MM.1S (cell line): ENCODE measurements at places on chromosomes 7 and 10.

DNA sequence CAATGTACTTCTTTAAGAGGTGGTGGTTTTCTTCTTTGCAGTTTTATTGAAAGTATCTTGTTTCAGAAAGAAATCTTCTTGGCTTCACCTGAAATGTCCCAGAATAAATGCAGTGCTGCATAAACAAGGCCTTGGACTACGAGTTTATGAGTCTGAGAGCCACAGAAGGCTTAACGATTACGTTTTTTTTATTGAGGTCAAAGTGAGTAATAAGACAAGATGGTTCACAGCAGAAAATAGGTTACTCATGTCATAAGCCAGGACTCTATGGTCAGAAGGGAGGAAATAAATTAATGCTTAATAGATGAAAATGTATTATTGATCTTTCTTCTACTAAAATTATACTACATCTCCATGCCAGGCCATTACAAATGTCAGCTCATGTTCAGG is 13.7 kb upstream of the NPTX2 start:
- H3K27me3 ChIP-seq = no peaks in the 10 kb centered on the region
- H3K4me3 ChIP-seq = no peak overlapping the region
- DNase-seq = no peak
- H3K27ac ChIP-seq = no peak overlapping the region
- no peaks in the 10 kb centered on the region for H3K36me3 ChIP-seq
- H3K4me1 ChIP-seq = no peaks in the 10 kb centered on the region

DNA sequence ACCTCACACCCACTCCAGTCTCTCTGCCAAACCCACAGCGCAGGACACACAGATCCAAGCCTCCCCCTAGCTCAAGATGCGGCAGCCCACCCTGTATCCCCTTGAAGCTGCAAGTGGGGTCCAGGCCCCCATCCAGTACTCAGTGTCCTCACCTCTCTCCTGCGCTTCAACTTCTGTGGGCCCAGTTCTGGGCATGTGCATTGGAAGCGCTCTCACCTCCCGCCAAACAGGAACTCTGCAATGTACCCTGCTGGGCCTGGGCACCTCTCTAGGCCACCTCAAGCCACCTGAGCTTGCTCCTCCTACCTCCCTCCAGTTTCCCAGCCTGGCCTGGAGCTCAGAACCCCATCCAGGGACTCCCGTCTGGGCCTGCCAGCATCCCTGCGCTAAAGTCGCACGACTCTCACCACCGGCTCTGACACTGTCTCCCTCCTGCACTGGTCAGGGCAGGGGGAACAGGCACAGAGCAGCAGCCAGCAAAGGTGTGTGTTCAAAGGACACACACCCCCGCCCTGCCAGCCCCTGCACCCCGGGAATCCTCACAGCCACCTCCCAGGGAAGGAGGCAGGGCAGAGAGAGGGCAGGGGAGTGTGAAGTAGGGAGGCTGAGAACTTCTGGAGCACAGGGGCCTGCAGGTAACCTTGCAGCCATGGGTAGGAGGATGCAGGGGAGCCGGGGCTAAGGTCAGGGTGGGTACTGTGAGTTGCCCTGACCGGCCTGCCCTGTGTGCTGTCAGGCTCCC is 51.7 kb upstream of the MSMB start:
- no peak overlapping the region for H3K4me3 ChIP-seq
- H3K27ac ChIP-seq = no peak overlapping the region
- H3K36me3 ChIP-seq = no peaks in the 10 kb centered on the region

DNA sequence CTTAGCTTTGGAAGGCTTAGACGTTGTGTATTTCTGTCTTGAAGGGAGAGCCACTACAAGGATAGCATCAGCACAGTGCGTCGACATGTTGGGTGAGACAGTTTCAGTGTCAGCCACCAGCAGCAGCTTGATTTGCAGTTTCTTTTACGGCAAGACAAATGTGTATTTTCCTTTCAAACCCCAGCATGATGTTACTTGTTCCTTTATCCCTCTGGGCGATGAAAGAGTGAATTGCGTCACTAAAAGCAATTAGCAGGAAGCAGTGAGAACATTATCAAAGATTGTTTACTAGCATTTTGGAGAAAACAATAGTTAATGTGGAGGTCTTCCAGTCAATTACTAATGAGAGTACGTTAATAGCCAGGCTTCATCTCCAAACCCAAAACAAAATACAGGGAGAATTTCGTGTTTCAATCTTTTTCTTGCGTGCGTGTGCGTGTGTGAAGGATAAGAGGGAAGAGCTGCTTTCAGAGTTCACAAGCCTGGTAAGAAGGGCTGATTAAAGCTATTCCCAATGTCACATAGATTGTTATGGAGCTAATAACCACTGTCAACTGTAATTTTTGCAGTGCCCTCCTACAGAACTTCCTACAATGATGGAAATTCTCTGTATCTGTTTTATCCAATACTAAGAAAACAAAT is 157.1 kb upstream of the AOAH start:
- H3K27ac ChIP-seq = no peak overlapping the region
- no peaks in the 10 kb centered on the region for H3K36me3 ChIP-seq
- no peaks in the 10 kb centered on the region for H3K4me1 ChIP-seq
- H3K4me3 ChIP-seq = no peak overlapping the region

GRCh38 chr10:62726638-62727037 is 77.9 kb upstream of the ADO start:
- H3K36me3 ChIP-seq = no peaks in the 10 kb centered on the region
- H3K4me3 ChIP-seq = no peak overlapping the region
- H3K27ac ChIP-seq = no peak overlapping the region
- no peak for DNase-seq

- DNase-seq = no peak
- no peak overlapping the region for H3K27ac ChIP-seq
- no peaks in the 10 kb centered on the region for H3K36me3 ChIP-seq
- no peak overlapping the region for H3K4me3 ChIP-seq
- H3K27me3 ChIP-seq = no peaks in the 10 kb centered on the region
These were observed 1171.6 kb upstream of the C7orf33 start for GRCh38 chr7:147418966-147419365.

- peaks cover 88% of the 10 kb centered on the region for H3K27me3 ChIP-seq
- no peak for DNase-seq
- no peak within 1 kb of the TSS for H3K4me3 ChIP-seq
- 0 out of 2 replicates have a peak, but pooled peaks cover under 1% of the 10 kb centered on the region for H3K4me1 ChIP-seq
- H3K27ac ChIP-seq = no peak within 1 kb of the TSS
These were observed at the start of gene HOXA9 for GRCh38 chr7:27165089-27165995. Gene HOXA9 (minus strand): TSS chr7:27165537. CDS start chr7:27165457, 80 bp downstream.

GRCh38 chr7:46003896-46004875 is 83.1 kb upstream of the IGFBP3 start:
- peak overlapping the region; percentile 28; the same call in 1 of the 2 replicates for H3K4me3 ChIP-seq
- H3K36me3 ChIP-seq = no peaks in the 10 kb centered on the region
- peak overlapping the region; percentile 90 for H3K27ac ChIP-seq
- H3K4me1 ChIP-seq = peaks cover 38% of the 10 kb centered on the region
- H3K27me3 ChIP-seq = no peaks in the 10 kb centered on the region
- DNase-seq = peak; percentile 80

DNA sequence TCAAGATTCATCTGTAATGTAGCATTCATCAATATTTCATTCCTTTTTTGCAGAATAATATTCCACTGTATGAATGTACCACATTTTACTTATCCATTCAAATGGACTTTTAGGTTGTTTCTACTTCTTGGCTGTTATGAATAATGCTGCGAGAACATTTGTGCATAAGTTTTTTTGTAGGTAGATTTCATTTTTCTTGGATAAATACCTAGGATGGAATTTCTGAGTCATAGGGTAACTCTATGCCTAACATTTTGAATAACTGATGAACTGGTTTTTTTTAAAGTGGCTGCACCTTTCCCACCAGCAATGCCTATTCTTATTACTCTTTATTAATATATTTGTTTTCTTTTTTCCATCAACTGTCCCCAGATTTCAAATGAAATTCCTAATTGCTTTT is 9.1 kb upstream of the XPNPEP1 start:
- 0 out of 2 replicates have a peak, but pooled peaks cover 3% of the 10 kb centered on the region for H3K4me1 ChIP-seq
- DNase-seq = no peak
- H3K27me3 ChIP-seq = no peaks in the 10 kb centered on the region

- DNase-seq = no peak
- H3K4me3 ChIP-seq = no peak overlapping the region
- H3K27ac ChIP-seq = no peak overlapping the region
- H3K4me1 ChIP-seq = no peaks in the 10 kb centered on the region
These were observed 101.0 kb upstream of the STEAP1B start for GRCh38 chr7:22601003-22601402.

DNA sequence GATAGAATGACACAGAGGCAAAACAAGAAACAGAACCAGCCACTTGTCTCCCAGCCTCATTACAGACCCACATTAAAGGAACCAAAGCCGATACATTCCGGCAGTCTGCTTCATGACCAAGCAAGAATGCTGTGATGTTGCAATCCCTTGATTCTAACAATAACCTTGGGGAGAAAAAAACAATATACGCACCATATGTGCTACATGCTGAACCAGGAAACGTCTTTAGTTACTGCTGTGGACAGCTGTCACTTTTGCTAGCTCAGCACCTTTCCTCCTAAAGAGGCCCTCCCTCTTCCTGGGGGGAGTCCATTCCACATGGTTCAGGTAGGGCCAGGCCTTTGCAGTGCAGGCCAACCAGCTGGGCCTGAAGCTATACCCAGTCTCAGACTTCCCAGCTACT is 79.1 kb downstream of the PRTFDC1 start:
- no peaks in the 10 kb centered on the region for H3K27me3 ChIP-seq
- peak overlapping the region; percentile 70; the same call in 1 of the 2 replicates for H3K27ac ChIP-seq
- peak; percentile 88 for DNase-seq
- H3K4me3 ChIP-seq = no peak overlapping the region

- no peaks in the 10 kb centered on the region for H3K4me1 ChIP-seq
- DNase-seq = no peak
- H3K27ac ChIP-seq = no peak overlapping the region
- H3K36me3 ChIP-seq = no peaks in the 10 kb centered on the region
- H3K27me3 ChIP-seq = no peaks in the 10 kb centered on the region
These were observed 30.7 kb upstream of the HYCC1 start for GRCh38 chr7:23044581-23044980.

- H3K4me3 ChIP-seq = no peak overlapping the region
- H3K27me3 ChIP-seq = no peaks in the 10 kb centered on the region
- no peak overlapping the region for H3K27ac ChIP-seq
- no peak for DNase-seq
These were observed 181.5 kb upstream of the GNAI1 start for GRCh38 chr7:79953130-79953529.

GRCh38 chr10:80612261-80612660 is 74.6 kb downstream of the SH2D4B start:
- no peak overlapping the region for H3K27ac ChIP-seq
- H3K27me3 ChIP-seq = no peaks in the 10 kb centered on the region
- H3K4me1 ChIP-seq = no peaks in the 10 kb centered on the region
- no peak for DNase-seq

DNA sequence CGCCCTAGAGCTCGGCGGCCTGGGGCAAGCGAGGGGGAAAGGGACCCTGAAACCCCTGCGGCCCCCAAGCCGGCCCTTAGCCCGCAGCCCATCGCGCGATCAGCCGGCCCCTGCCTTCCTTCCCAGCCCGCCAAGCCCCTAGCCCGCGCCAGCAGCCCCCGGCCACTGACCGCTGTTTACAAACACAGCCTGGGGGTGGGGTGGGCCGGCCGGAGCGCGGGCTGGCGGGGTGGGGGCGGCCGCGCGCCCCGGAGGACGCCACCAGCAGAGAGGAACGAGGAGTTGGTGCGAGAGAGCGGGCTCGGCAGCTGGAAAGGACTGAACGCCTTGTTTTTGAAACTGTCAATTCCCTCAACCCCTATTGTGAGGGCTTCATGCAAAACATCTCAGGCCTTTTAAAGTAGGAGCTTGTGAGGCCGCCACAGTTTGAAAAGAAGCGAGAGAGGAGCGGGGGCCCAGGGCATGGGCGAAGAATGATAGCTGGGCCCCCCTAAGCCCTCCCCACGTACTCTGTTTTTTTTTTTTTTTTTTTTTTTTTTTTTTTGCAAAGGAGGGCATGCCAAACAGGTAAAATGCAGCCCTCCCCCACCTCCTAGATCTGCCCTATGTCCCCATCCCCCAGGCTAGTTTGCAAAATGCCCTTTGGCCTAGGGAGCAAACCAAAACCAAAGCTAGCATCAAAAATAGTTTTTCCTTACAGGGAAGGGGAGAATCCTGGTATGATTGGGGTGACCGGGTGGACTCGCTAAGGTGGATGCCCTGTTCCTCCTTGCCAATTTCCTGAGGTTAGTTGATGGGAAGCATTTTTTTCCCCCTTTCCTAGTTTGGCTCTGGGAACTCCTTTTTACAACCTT is 15.0 kb downstream of the SKIDA1 start:
- no peak for DNase-seq
- H3K27me3 ChIP-seq = peaks cover 6% of the 10 kb centered on the region; the same call in 1 of the 2 replicates
- H3K4me1 ChIP-seq = no peaks in the 10 kb centered on the region

DNA sequence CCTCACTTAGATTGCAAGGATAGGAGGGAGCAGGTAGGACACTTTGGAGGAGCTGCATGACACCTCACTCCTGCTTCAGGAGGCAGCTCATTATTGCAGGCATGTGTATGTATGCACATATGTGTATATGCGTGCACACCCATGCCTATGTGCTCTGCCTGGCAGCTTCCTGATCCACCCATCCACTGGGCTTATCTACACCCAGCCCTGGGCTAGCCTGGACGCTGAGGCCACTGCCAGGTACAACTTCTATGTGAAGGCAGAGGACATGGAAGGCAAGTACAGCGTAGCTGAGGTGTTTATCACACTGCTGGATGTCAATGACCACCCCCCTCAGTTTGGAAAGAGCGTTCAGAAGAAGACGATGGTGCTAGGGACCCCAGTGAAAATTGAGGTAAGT is 13.3 kb downstream of the LRIT2 start:
- no peak overlapping the region for H3K27ac ChIP-seq
- no peaks in the 10 kb centered on the region for H3K4me1 ChIP-seq
- H3K27me3 ChIP-seq = no peaks in the 10 kb centered on the region

GRCh38 chr10:9452056-9452455 is 1397.6 kb downstream of the GATA3 start:
- no peaks in the 10 kb centered on the region for H3K27me3 ChIP-seq
- no peak overlapping the region for H3K4me3 ChIP-seq
- no peak for DNase-seq
- no peaks in the 10 kb centered on the region for H3K36me3 ChIP-seq
- H3K27ac ChIP-seq = no peak overlapping the region
- H3K4me1 ChIP-seq = no peaks in the 10 kb centered on the region

DNA sequence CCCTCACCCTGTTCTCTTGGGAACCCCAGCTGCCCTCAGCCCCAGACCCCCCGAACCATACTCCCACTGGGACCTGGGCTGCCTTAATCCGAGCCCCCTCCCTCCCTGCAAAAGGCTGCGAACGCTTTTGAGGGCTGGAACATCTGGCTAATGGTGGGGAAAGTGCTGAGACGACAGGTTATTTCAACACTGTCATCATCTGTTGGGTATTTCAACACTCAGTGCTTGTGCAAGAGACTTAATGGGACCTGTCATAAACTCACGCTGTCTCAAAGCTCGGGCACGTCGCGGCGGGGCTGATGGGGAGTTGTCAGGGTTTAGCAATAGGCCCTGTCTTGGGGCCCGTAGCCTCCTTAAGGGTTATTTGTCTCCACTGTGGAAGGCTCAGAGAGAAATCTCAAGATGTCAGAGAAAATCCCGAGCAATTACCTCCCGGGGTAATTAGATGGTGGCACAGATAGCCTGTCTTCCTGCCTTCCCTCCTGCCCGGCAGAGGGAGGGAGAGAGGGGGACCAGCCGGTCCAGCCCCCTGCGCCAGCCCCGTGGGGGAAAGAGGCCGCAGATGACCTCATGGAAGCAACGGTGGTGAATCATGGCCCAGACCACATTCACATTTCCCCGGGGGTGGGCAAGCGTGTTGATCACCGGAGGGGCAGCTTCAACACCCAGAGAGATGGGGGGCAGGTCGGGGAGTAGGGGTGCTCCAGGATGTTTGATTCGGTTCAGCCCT is 88.7 kb upstream of the MYL10 start:
- no peak for DNase-seq
- no peak overlapping the region for H3K27ac ChIP-seq
- H3K4me3 ChIP-seq = no peak overlapping the region
- H3K27me3 ChIP-seq = no peaks in the 10 kb centered on the region

GRCh38 chr7:17274551-17275245 is 23.8 kb upstream of the AHR start:
- DNase-seq = no peak
- H3K27ac ChIP-seq = no peak overlapping the region
- H3K36me3 ChIP-seq = no peaks in the 10 kb centered on the region
- no peaks in the 10 kb centered on the region for H3K27me3 ChIP-seq
